Smooth muscle cell of the brain vasculature (primary cell): ENCODE measurements at places on chromosomes 1 and 21.

DNA sequence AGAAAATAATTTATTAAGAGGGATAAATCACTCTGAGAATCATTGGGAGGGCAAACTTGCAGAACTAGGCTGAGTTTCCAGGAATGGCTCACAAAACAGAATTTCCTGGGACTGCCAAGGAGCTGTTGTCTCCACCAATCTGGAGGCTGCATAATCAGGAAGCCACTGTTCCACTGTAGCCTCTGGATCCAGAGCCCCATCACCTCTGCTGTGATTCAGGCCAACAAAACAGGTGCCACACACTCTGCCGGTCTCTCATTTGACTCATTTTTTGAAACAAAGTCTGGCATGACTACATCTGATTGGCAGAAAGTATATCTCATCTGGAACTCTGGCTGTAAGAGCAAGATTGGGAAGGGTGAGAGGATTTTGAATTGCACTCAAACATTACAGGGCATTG lies 178.9 kb upstream of the C1orf105 start:
- no peak for DNase-seq

DNA sequence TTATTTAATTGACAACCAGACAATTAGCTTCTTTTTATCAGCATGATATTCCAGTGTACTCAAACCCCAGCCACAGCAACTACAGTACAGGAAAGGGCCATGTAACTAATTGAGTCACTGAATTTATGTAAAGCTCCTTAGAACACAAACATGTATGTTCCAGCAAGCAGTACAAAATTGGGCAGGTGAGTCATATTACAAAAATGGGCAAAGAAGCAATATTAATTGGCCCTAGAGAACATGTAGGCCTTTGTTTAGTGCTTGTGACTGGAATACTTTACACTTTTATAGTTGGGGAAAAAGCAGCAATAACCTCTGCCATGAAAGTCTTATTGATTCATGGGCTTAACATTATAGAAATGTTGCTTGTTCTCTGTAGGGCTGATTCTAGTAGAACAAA lies 31.8 kb downstream of the CLEC20A start:
- DNase-seq, result no peak

GRCh38 chr1:230254265-230254664 lies 171.9 kb downstream of the PGBD5 start:
- no peak for DNase-seq

DNA sequence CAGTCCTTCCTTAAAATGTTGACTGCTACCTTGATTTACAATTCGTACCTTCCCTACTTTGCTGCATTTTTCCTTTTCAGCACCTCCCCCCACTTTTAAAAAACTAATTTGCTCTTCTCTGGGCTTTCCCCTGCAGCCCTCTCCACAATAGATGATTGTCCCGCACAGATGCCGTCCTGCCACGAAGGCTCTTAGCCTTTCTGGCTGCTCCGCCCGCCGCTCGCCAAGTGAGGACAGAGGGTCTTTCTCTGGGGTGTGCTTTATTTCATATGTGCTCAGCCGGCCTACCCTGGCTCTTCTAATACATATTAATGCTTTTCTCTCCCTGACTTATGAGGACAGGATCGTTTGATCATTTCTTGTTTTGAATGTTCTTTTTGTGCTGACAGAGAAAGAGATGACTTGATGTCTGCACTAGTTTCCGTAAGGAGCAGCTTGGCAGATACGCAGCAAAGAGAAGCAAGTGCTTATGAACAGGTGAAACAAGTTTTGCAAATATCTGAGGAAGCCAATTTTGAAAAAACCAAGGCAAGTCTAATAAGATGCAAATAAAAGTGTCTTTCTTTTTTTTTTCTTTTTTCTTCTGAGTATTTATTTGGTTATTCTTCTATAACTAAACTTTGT lies 60.6 kb downstream of the SDCCAG8 start:
- no peak for DNase-seq

DNA sequence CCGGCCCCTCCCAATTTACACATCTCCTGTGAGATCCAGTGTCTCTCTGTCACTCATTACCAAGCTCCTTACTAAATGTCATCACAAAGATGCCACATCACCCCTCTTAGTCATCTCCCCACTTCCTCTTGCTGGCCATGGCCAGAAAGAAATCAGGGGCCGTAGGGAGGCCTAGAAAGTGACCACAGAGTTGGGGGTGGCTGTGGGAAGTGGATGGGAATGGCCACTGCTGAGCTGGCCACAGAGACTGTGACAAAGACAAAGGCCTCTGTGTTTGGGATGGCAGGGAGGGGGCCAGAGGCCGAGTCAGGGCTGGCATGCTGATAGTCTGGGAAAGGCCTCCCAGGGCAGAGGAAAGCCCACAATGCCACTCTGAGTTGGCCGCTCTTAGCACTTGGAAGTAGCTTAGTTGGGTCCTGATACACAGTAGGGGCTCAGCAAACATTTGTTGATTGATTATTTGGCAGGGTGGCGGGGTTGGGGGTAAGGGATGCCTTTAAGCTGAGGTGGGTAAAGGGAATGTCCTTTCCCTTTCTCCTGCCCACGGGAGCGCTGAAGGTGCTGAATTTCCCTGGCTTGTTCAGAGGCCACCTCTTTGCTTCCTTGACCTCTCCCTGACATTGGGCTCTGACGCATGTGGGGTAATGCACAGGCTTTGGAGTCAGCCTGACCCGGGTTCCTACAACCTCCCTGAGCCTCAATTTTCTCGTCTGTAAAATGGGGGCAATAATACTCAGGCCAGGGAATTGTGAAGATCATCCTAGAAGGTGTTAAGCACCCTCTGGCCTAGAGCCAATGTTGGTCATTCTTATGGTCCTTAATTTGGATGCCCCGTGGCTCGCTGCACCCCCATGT lies 13.2 kb downstream of the NAV1 start:
- DNase-seq, result no peak
